ENCODE measurements at places on chromosomes 2 and 18.

GRCh38 chr18:79476918-79477571 lies 81.3 kb downstream of the NFATC1 start:
- no peak for DNase-seq

DNA sequence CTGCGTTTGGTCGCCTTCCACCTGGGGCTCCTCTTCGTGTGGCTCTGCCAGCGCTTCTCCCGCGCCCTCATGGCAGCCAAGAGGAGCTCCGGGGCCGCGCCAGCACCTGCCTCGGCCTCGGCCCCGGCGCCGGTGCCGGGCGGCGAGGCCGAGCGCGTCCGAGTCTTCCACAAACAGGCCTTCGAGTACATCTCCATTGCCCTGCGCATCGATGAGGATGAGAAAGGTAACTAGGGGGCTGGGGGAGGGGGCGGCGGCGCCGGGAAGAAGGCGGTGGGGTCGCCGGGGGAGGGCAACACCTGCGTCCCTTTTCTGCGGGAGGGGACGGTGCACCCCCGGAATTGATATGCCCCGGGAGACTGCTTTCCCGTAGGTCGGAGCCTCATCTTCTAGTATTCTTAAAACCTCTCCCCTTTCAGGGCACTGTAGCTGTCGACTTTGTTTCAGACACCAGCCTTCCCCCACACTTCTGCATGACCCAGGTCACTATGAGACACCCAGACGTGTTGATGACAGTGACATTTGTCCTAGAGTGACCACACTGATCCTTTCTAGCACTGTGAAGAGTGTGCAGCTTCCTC lies 755 bp downstream of the SPAST start:
- no peak for DNase-seq

DNA sequence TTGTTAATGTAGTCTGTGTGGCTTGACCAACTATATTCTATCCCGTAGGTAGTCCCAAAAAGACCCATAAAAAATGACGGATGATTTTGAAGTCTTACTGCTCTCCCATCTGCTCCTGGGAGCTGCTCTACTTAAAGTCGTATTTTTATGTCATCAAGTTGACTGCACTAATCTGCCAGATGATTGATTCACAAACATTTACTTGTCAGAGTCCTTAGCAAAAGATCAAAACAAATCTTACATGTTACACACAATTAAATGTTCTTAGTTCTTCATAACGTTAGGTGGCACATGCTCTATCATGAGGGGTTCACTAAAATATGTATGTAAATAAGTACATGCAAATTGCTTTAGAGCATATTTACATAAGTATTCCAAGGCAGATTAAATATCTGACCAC lies 498.3 kb upstream of the LRRTM4 start:
- DNase-seq, result no peak

GRCh38 chr2:40096360-40096759 lies 317.3 kb upstream of the THUMPD2 start:
- no peak for DNase-seq

- no peak for DNase-seq
These were observed 243.8 kb downstream of the BABAM2 start for GRCh38 chr2:28134262-28134812.

- DNase-seq, result no peak
These were observed 724.7 kb downstream of the METTL4 start for GRCh38 chr18:1846640-1847039.

DNA sequence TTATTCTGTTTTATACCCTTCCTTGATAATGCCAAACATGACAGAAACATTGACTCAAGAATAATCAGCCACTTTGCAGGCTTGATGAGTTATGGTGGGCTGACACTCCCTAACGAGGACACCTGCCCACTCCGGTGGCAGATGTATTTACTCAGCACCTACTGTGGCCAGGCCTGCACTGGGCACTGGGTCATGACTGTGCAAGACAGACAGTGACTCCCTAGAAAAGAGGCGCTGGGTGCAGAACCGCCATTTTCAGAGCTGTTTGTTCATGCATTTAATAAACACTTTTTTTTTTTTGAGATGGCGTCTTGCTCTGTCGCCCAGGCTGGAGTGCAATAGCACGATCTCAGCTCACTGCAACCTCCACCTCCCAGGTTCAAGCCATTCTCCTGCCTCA lies 32.5 kb downstream of the SNED1 start:
- DNase-seq, result no peak

DNA sequence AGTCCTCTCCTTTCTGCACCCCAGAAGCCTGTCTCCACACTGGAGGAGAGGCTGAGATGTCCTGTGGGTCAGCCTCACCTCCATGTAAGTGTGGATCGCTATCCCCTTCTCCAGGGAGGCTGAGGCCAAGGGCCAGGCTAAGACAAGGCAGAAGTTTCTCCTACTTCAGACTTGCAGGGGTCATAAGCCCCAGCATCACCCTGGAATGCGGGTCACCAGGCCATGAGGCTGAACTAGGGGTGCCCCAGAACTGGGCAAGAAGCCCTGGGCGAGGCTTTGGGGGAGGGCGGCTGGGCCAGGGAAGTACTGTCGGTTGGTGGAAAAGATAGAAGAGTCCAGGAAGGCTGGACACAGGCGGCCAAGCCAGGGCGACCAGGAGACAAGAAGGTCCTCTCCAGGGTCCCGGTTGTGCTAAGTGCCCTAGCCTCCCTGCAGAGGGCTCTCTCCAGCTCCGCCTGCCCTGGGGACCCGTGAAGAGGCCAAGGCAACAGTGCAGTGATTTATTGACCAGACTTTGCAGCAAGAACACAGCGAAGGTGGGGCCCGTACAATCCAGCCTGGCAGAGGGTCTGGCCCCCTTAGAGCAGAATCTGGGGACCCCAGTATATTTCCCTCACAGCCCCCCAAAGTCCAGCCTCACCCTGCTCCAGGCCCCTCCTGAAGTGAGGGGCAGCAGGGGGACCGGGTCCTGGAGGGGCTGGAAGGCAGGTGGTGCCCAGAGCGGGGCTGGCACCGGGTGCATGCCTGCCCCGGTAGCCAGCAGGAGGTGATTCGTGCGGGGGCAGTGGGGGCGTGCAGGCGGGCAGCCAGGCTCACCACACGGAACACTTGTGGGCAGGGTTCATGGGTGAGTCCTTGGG lies 8.1 kb downstream of the ECEL1 start:
- DNase-seq, result no peak

DNA sequence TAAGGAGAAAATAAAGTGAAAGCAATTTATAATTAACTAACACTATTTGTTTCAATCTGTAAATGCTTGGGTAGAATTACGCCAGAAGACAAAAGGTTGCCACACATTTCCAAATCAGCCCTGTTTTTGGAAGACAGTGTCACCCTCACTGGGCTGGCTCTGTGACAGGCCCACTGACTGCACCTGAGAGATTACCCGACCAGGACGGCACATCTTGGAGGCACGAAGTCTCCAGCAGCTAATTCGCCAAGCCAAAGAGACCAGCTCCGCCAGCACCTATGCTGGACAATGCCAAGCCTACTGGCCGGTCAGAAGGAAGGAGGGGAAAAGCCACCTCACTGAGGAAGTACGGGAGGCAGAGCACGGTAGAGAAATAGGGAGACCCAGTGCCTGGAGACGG lies 61.9 kb downstream of the CYB5A start:
- no peak for DNase-seq

DNA sequence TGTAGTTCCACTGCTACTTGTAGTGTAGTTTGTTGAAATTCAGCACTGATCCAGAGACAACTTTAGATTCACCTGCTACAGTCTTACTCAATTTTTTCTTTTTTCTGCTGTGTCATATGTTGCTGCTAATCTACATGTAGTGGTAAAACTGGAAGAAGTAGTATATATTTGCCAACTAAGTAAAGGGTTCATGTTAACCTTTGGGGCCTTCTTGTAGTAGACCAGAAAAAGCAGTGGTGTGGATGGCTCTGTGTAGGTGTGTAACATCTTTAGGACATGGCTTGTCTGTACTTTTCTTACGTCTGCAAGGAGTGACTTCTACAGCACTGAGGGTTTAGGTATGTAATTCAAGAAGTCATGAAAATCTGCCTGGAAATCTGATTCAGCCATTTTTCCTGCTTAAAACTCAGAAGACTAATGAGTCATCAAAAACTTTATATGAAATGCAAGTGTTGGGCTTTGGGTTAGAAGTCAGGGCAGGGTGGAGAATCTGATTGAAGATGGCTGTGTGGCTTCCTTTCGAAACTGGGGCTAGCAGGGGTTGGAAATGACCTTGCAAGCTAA lies 8.4 kb downstream of the PTPRM start:
- DNase-seq, result no peak

GRCh38 chr18:31821545-31822171 lies 61.0 kb upstream of the SLC25A52 start:
- DNase-seq, result no peak

GRCh38 chr2:239055756-239056493 lies 208.0 kb downstream of the TWIST2 start:
- DNase-seq, result no peak

GRCh38 chr18:59661891-59662701 lies 35.1 kb downstream of the CCBE1 start:
- DNase-seq, result no peak

DNA sequence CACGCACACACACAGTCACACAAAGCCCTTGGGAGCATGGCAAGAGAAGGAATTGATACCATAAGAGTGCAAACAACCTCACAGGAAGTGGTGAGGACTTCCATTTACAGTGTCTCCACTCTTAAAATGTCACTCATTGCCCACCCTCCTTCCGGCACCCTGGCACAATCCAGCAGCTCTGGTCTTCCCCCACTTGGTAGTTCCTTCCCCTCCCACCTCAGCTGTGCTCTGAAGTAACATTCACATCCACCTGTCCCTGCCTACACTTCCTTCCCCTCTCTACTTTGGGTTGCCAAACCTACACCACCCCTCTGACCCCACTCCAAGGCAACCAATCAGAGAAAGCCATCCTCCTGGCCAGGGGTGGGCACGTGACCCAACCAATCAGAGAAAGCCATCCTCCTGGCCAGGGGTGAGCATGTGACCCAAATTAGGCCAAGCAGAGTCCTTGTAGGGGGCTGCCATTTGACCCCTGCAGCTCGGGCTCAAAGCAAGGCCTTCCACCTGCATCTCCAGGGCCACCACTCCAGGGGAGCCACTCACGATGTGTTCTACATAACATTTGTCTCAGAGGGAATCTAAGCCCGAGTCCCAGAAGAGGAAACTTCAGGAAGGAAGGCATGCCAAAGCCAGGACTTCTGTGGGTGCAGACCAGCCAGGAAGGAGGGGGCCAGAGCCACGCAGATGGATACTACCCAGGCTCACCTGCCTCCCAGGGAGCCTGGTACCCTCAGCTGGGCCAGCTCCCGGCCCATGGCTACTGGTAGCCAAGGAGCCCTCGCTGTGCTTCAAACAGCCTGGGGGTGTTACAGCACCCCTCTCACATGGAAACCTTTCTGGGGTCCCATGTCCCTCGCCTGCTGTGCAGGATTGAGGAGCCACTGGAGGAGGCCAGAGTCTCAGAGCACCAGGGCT lies 21.2 kb downstream of the CYP26B1 start:
- DNase-seq, result no peak

DNA sequence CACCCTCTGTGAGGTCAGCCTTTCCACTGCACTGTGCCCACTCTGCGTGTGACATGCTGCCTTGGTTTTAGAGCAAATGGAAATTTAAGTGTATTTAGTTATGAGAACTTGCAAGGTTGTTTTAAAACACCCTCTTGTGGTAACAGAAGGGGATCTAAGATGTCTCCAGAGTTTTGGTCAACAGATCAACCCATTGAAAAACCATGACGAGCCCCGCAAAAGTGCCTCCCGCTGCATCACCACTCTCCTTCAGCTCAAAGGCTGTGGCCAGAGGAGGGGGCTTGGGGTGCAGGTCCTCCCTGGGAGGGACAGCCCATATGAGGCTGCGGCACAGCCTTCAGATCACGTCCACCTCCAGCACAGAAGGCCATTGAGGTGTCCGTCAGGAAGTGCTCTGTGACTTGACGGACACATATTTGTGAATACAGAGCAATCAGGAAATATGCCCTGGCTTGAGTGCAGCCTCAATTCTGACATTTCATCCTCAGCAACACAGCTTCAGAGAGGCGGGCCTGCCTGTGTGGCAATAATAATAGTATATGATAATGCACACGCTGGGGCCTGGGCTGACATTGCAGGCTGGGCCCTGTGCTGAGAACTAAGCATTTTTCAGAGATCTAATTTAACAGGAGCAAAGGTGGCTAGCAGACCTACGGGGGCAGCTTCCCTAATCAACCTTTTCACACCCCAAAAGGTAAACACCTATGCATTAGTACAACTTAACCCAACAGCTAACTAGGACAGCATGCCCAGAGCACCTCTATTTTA lies 213.9 kb downstream of the ANAPC1 start:
- DNase-seq, result no peak

DNA sequence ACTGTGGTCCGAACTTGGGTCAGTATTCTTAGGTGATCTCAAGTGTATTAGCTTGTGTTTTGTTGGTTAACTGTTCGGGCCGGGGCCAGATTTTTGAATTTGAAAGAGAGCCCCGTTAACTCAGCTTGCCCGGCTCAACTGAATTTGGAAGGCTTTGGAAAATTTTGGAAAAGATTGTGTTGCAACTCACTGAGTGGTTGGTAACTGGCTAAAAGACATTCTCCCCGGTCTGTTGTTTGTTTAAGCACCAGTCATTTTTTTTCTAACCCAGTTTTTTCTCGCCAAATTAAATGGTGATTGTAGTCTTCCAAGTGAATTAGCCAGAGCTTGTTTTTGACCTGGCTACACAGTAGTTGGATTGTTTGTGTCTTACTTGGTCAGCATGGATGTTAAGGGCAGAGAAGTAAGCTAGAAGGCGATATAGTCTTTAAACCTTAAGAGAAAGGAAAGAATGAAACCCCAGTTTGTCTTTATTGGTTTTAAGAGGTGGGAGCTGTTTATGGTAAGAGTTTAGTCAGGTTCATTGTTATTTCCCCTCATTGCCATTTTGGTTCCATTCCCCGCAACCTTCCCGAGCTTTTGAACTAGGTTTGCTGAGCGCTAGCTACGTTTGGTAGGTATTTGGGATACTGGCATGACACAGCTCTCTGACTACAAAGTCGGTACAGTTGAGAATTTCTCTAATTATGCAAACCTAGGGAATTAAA lies 2.4 kb downstream of the MAP4K4 start:
- peak; percentile 49 for DNase-seq

- DNase-seq, result no peak
These were observed 443.9 kb upstream of the FSHR start for GRCh38 chr2:49598231-49598630.

- no peak for DNase-seq
These were observed 31.9 kb upstream of the EFR3B start for GRCh38 chr2:25009954-25010353.

DNA sequence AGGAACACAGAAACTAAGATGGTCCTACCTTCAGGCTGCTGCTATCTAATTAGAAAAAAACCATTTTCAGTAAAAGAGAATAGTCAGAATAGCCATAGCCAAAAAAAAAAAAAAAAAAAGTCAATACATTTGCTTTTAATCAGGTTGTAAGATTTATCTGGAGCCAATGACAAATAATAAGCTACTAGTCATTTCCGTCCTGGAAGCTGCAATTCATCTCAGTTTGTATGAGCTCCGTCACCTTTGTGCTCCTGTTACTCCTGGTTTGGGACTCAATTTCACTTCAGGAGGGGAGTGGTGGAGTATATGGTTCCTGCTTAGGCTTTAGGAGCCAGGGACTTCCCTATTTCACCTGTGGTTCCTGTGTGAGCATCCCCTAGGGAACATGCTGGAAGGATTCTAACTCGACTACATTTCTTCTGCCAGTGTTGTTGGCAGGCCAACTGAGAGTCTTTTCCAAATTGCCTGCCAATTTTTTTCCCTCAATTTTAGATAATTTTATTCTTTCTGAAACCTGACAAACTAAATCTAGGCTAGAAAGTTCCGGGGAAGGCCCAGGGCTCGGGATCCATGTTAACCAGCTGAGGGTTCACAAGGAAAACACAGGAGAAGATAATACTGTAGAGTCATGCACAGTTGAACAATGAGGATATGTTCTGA lies 481.8 kb downstream of the DLGAP1 start:
- DNase-seq, result no peak

Data from anterior cingulate cortex (tissue), 58 donors.